ENCODE measurements at places on chromosomes 1 and 21. TPM values are rescaled to one million over a fixed set of nuclear protein-coding genes. Genes with fewer than 3 reads are reported as not detected.
A peak's percentile ranks its signal among the peaks of the same experiment; 100 is the strongest.

DNA sequence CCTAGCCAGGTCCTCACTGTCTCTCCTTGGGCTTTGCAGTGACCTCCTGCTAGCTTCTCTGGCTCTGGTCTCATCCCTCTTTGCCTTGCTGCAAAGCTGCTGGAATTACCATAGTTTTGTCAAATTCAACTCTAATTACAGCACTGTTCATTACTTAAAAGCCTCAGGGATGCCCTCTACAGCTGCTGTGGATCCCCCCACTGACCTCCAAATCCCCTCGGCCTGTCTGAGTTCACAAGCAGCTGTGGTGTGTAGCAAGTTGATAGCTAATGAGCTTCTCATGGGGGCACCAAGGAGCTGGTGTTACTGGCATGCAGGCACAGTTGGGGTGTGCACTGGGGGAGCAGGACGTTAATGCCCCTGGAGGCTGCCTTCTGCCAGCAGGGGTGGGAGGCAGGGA is 24.8 kb downstream of the NIPAL3 start:
- no peak for DNase-seq

- peak; percentile 25 for DNase-seq
Measured at GRCh38 chr1:78075621-78076020, 29.9 kb downstream of the GIPC2 start.

- DNase-seq: peak; percentile 17
Measured at GRCh38 chr1:234398849-234399381, 25.7 kb downstream of the COA6 start.

- DNase-seq: no peak
Measured at GRCh38 chr1:7410156-7410555, 360.9 kb upstream of the VAMP3 start.

F13B gene
- not detected for total RNA-seq

- no peak for DNase-seq
Measured at GRCh38 chr21:44695184-44695583, 1.8 kb upstream of the KRTAP10-12 start.

DNA sequence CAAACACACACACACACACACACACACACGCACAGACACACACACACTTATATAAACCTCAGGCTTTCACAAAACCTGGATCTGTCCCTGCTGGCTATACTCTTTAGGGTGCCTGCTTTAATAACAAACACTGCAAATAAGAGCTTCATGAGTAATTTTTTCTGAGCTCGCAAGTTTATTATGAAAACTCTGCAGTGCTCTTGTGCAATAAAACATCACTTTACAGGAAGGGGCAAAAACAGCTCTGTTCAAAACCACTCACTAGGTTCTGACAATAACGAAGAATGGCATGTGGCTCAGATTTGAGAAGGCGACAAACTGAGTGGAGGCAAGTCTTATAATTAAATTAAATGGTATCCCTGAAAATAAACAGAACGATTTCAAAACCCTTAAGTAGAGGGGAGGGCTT is 42.6 kb upstream of the CTPS1 start:
- DNase-seq: no peak

- DNase-seq: no peak
Measured at GRCh38 chr1:1529321-1529720, 11.1 kb downstream of the TMEM240 start.

GRCh38 chr1:230870916-230871315 is 2.6 kb upstream of the C1orf198 start:
- DNase-seq: no peak

Measured in foreskin keratinocyte (primary cell).